ENCODE measurements at places on chromosomes 16 and 17.

DNA sequence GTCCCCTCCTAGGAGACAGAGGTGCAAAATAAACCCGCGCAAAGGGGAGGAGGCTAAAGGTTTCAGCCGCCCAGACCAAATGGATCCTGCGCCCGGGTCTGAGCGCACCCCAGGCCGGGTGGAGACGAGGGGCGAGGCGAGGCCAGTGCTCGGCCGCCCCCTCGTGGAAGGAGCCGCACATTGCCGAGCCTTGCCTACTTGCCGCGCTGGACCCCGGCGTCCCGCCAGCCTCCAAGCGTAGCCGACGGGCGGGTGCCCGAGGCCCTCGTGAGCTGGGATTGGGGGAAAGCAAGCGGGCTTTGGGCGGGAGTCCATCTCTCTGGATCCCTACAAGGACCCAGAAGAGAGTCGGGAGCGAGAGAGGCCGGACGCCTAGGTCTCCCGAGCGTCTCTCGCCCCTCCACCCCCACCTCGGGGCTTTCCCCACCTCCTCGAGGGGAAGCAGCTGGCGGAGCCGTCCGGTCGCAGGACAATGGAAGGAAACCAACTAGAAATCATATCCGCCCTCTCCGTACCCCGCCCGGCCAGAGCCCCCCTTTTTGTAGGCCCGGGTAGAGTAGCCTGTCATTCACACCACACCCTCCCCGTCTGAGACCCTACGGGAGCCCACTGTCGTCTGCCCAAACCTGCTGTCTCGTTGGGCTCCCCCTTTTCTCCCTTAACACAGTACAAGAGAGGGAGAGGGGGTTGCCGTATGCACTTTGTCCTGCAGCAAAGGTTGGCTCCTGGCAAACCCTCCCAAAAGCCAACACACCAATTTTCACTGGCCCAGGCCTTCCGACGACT lies 664 bp upstream of the BCL6B start:
- DNase-seq, result no peak

GRCh38 chr17:30360086-30360808 lies 18.5 kb upstream of the CPD start:
- no peak for DNase-seq

DNA sequence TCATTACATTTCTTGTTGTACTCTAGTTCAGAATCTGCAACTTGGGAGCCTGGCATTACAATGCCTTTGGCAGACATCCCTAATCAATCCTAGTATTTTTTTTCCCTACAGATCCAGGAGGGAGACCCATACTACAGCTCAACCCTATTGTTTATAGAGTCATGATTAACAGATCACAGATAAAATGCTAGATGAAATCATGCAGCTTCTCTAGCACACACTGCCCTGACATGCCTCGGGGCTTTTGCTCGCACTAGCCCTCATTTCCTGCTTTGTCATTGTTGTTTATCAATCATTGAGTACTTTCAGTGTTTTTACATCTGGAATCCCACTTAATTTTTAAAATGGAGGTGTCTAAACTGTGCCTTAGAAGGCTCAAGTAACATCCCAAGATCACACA lies 412.5 kb downstream of the CA10 start:
- DNase-seq, result no peak

- no peak for DNase-seq
Observed at GRCh38 chr17:50079334-50080095, 15.6 kb upstream of the PDK2 start.

- no peak for DNase-seq
Observed at GRCh38 chr16:27027971-27028370, 38.8 kb upstream of the C16orf82 start.

DNA sequence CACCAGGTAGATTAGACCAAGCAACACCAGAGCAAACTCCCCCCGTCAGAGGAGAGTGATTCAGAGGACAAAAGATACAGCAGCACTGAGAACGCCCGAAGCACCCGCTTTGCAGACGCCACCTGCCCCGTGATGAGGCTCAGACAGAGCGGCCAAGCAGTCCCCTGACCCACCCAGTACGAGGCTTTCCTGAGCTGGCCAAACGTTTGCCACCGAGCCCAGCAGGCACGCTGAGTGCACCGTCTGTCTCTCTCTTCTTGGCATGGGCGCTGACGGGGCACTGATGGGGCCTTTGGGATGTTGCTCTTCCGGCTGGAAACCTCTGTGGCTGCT lies 19.4 kb upstream of the WDR45B start:
- no peak for DNase-seq

DNA sequence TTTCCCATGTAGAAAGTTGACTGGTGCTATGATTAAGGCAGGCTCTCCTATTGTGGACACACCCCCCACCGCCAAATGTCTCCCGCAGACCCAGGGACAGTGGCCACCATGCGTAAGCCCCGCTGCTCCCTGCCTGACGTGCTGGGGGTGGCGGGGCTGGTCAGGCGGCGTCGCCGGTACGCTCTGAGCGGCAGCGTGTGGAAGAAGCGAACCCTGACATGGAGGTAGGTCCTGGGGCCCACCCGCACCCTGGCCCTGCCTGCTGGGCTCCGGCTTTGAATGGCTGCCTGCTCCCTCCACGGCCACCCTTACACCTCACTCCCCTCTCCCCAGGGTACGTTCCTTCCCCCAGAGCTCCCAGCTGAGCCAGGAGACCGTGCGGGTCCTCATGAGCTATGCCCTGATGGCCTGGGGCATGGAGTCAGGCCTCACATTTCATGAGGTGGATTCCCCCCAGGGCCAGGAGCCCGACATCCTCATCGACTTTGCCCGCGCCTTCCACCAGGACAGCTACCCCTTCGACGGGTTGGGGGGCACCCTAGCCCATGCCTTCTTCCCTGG lies 3.6 kb downstream of the MMP25 start:
- DNase-seq, result no peak

DNA sequence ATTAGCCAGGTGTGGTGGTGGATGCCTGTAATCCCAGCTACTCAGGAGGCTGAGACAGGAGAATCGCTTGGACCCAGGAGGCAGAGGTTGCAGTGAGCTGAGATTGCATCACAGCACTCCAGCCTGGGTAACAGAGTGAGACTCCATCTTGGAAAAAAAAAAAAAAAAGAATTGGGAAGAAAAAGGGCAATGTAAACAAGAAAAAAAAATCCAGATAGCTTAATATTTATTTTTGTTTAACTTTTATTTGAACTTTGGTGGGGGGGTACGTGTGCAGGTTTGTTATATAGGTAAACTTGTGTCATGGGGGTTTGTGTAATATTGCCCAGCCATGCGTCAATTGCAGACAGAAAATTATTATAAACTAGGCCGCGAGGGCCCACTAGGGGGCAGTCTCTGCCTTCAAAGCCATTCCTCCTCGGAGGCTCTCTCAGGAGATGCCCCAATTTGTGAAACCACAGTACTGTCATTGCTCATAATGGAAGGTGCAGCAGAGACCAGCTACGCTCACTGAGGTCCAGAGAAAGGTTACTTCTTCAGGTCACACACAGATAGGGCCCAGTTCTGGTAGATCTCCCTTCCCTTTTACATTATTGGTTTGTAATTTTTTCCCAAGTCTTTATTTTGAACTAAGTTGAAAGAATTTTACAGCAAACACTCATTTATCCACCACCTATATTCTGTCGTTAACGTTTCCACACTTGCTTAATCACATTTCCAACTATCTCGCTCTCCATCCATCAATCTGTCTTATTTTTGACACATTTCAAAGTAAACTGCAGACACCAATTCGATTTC lies 206.2 kb downstream of the PRKCB start:
- DNase-seq, result no peak

GRCh38 chr16:88642881-88643643 lies 4.7 kb downstream of the IL17C start:
- no peak for DNase-seq

- DNase-seq, result no peak
Observed at GRCh38 chr17:83037874-83038165, 41.6 kb upstream of the METRNL start.

GRCh38 chr17:56489980-56490379 lies 103.5 kb upstream of the NOG start:
- no peak for DNase-seq

- no peak for DNase-seq
Observed at GRCh38 chr16:55302635-55303034, 21.4 kb upstream of the IRX6 start.

DNA sequence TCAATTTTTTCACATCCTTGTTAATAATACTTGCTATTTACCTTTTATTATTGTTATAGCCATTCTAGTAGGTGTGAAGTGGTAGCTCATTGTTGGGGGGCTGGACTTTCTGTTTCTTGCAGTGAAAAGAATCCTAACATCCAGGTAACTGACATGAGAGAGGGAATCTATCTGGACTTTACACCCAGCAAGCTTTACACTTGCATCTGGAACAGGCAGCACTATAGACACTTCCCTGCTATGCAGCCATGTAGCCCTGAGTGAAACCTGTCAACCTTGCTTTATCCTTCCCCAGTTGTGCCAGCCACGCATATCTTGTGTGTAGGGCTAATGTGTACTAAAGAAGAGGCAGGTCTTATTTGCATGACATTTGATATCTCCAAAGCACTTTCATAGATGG lies 16.9 kb upstream of the ABCC12 start:
- DNase-seq, result no peak

DNA sequence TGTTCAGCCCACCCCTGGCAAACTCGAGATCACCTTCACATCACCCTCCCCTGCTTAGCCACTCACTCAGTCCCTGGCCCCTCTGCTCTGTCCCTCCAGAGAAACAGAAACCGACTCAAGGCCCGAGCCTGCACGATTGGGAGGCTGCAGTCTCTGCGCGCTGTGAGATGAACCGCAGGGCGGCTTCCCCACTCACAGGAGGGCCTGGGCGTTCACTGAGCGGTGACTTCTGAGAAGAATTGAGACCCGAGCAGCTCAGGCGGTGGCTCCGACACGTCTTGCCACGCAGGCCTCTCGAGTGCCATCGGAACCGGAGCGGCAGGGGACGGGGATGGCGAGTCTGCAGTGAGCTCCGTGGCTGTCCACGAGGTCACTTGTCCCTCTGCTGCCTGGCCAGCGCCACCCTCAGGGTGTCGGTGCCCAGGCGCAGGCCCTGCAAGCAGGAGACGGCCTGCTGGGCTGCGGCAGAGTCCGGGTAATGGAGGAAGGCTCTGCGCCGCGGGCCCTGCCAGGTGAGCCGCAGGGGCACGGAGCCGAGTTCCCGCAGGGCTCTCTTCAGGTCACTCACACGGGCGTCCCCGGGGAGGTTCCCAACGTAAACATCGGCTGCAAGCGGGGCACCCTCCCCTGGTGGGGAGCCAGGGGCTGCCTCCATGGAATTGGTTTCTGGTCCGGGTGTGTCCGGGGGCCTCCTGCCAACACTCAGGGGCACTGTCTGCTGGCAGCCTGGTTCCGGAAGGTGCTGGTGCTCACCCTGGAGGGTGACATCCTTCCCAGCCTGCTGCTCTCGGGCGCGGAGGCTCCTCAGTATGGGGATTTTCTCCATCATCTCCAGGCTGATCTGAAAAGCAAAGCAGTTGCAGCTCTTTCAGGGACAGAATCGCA lies 21.6 kb downstream of the FOXF1 start:
- no peak for DNase-seq

- DNase-seq, result no peak
Observed at GRCh38 chr16:85641776-85642176, 28.7 kb downstream of the GSE1 start.

GRCh38 chr17:41442739-41443138 lies 2.0 kb upstream of the KRT38 start:
- no peak for DNase-seq

DNA sequence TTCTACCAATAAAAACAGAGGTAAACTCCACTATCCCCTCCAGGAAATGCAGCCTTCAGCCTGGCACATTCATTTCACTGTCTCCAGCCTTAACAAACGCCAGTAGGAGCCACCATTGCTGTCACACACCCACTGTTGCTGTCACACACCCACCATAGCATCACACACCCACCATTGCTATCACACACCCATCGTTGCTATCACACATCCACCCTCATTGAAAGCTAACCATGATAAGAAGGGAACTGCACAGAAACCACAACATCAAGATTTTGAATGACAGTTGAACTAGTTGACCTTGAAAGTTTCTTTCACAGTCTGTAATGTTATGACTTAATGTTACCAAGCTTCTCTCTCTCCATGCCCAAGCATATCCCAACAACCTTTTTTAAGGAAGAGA lies 38.1 kb downstream of the SHCBP1 start:
- no peak for DNase-seq

GRCh38 chr16:85359147-85359822 lies 247.0 kb upstream of the CIBAR2 start:
- DNase-seq, result no peak

DNA sequence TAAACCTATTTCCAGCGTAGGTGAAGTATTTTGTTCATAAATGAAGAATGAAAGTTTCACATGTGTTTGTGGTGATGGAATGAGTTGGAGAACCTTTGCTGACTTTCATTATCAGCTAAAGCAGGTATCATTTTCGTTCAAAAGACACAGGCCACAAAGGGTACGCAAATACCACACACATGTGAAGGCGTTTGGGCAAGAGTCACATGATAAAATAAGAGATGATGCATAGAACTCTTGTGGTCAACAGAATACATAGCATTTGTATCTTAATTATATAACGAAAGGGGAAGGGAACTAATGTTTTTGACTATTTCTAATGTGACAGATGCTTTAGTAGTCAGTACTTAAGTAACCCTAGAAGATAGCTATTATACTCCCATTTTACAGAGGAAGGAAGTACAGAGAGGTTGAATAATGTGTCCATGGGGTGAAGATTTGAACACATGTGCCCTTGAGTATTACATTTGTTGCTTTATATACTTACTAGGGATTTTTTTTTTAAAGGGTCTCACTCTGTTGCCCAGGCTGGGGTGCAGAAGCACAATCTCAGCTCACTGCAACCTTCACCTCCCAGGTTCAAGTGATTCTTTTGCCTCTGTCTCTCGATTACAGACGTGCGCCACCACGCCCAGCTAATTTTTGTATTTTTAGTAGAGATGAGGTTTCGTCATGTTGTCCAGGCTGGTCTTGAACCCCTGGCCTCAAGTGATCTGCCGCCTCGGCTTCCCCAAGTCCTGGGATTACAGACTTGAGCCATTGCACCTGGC lies 4.8 kb downstream of the RPA1 start:
- DNase-seq, result no peak

DNA sequence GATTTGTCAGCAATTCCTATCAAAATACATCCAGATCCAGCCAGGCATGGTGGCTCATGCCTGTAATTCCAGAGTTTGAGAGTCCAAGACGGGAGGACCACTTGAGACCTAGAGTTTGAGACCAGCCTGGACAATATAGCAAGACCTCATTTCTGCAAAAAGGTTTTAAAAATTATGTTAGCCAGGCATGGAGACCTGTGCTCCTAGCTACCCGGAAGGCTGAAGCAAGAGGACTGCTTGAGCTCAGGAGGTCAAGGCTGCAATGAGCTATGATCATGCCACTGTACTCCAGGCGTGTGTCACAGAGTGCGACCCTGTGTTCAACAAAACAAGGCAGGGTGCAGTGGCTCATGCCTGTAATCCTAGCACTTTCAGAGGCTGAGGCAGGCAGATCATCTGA lies 215.2 kb downstream of the CPPED1 start:
- DNase-seq, result no peak
